KG1 (cell line): ENCODE measurements at places on chromosomes 16 and 17.

GRCh38 chr16:3264137-3265036, 8.0 kb upstream of the MEFV start:
- peak; percentile 97 for DNase-seq

DNA sequence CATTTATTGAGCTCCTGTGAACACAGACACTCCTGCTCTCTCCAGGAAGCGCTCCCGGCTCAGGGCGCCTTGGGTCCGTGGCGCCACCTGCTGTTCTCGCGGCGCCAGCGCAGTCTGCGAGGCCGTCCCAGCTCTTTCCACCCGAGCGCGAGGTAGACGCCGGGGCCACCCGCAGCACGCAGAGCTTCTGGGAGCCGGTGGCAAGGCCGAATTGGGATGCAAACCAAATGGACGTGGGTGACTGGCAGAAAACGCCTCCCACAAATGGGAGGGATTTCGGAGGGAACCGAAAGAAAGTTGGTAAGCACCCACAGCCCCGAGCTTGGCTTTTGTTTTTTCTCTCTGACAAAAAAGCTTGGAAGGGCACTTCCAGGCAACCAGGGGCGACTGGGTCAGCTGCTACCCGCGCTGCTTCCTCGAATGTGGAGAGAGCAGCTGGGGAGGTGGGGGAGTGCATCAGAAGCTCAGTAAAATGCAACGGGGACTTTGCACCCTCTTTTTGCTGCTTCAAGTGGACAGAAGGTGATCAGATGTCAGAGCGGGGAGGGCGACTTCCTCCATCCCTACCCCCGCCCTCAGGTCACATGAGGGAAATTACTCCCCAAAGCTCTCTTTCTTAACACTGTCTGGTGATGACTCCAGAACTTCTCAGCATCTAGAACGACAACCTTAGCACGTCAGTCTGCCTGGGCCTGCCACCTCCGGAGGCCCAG, 13.5 kb upstream of the N4BP1 start:
- DNase-seq: peak; percentile 49

DNA sequence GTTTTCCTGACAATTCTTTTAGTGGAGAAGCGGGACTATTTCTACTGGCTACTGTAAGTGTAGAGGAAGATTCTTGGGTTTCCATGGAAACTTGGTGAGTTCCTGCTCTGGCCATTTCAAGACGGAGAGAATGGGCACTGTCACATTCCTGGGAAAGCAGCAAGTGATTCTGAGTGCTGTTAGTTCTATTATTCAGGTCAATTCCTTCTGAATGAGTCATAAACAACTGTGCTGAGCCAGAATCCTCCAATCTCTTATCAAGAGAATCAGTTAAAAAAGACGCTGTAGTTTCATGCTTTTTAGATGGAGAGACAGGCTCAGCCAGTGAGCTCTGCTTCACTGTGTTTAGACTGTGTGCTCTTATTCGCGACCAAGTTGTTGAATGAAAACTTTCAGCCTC, 19.6 kb downstream of the AKAP10 start:
- DNase-seq: no peak

- DNase-seq: no peak
These were observed 232.1 kb downstream of the CA10 start for GRCh38 chr17:51926448-51926847.

DNA sequence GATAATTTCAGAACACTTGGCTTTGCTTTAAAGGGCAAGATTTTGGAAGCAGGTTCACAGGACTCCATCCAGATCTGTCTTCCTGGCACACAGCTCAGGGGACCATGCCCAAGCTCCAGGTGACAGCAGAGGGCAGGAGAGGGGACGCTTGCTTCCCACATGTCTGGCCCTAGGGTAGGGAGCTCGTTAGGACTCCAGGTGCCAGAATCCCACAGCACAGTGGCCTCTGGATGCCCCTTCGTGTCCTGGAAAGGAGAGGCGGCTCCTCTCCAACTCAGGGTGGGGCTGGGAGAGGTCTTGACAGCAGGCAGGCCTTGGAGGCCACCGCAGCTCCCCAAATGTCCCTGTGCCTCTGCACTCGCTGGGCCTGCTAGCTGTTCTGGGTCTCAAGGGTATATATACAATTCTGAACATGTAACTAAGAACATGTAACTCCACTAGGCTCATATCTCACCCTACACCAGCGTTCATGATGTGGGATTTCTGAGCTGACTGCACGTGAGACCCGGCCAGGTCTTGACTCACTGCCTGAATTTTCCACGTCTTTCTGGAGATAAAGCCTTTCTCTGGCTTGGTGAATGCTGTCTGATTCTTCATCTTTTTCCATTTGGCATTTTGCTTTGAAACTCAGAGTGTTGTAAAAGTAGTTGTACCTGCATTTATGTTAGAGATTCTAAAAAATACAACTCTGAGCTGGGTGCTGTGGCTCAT, 52.8 kb downstream of the MARCHF10 start:
- DNase-seq: no peak

DNA sequence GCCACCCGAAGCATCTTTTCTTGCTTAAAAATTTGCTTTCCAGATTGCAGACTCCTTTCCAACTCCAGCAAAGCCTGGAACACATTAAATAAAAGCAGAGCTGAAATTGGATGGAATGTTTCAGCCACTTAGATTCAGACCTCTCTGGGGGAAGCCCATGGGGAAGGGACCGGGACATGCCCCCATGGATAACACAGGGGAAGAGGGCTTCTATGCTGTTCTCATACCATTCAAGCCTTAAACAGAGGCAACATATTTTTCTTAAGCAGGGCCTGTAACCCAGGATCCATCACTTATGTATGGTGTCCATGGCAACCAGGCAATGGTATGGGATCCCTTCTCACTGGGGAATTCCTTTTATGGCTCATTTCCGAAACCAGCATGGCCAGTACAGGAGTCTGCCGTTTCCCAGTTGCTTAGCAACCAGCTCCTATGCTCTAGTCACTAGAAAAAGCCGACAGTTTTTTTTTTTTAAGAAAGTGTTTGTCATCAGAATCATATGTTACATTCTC, 62.0 kb upstream of the MARCHF10 start:
- DNase-seq: no peak

DNA sequence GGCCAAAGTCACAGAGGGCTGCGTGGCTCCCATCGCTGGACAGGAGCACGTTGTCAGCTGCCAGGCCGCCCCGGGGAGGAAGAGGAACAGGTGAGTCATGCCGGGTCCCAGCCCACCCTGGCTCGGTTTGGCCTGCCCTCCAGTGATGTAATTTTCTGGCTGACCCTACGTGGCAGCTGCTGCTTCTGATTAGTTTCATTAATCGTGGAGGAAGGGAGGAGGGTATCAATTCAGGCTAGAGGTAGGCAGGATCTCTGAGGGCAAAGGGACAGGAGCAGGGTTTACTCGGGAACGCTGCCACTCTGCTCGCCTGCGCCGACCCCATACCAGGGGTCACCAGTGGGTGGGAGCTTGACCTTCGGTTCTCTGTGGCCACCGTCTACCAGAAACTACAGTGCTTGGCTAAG, 11.7 kb upstream of the SPATA32 start:
- no peak for DNase-seq

GRCh38 chr16:4500272-4500671, 24.1 kb downstream of the HMOX2 start:
- DNase-seq: no peak

GRCh38 chr16:49940464-49941224, 84.4 kb upstream of the CNEP1R1 start:
- no peak for DNase-seq

- DNase-seq: peak; percentile 25
These were observed 20.6 kb downstream of the MAP3K14 start for GRCh38 chr17:45296003-45296832.

DNA sequence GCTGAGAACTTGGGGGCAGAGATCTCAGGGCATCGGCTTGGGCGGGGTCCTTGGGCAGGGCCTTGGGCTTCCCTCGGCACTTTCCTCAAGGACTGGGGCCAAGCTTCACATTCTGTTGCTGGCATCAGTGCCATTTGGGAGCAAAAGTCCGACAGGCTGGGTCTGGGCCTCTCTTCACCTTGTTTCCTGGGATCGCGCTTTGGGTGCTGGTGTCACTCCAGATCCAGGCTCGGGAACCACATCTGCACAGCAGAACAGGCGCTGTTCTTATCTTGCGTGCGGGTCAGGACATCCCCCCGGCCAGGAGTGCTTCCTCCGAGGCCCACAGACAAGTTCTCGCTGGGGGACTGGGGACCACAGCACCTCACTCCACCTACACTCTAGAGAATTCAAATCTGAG, 31.1 kb upstream of the CDH15 start:
- DNase-seq: no peak

DNA sequence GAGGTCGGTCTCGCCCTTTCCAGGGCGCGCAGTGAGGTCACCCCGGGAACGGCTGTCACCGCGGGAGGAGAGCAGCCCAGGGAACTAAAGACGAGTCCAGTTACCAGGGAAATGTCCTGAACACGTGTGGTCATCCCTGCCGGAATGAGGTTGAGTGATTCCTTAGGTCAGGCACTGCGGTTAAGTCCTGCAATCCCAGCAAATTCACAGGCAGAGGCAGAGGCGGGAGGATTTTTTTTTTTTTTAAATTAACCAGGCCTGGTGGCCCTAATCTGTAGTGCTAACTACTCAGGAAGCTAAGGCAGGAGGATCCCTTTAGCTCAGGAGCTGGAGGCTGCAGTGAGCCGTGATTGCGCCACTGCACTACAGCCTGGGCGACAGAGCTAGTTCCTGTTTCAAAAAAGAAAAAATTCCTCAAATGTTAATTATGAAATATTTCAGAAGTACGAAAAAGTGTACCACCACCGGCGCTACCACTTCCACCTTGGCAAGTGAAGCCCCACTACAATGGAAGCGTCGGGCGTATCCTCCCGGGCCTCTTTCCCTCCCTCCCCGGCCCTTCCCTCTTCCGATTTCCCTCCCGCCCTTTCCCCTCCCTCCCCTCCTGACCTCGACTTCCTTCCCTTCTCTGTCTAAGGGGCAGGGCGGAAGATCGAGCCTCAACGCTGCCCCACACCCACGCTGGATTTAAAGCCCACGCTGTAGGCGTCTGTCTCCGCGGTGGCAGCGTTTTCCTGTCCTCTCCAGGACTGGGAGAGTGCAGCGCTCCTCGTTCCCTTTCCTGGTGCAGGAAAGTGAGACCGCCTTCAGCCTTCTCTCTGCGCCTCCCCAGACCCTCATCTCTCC, 27.3 kb downstream of the SLFN11 start:
- DNase-seq: peak; percentile 57

DNA sequence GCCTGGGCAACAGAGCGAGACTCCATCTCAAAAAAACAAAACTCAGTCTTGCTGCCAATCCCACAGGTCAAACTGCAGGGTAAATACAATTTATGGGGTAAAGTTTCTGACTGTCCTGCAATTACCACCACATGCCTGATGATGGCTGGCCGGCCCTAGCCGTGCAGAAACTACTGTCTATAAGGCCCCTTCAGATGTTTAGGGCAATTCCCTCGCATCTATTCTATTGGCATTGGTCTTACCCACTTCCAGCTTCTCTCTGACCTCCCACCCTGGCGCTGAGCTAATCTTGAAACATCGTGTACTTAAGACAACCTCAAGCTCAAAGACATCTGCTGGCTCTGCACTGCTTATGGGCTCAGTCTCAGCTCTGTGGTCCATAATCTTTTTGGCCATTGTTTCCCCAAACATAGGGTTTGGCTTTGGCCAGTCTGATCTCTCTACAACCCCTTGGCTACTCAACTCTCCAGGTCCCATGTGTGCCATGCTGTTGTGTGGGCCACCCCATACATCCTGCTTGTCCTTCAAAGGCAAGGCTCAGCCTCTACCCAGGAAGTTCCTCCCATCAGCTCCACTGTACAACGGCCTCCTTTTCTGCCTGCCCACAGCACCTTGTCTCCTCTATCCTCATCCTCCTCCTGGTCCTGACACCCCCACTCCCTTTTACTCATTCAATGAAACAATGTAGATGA, 16.6 kb downstream of the MAP3K14 start:
- no peak for DNase-seq

GRCh38 chr17:53133876-53134275, 688.9 kb upstream of the KIF2B start:
- DNase-seq: no peak

DNA sequence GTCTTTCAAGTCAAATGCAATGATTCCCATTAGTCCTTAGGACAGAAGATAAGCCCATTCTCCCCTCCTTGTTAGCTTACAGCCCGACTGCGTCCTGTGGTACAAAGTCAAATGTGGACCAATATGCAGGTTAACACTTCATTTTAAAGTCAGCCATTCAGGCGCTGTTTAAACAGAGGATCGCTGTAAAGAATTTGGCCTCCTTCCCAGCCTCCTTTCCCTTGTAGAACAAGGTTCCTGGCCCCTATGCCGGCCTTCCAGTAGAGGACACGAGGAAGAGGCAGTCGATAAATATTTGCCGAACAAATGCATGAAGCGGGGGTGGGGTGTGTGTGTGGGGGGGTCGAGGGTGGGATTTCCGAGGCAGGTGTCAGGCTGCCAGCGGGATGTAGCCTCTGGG, 4.3 kb downstream of the SDK2 start:
- DNase-seq: no peak

DNA sequence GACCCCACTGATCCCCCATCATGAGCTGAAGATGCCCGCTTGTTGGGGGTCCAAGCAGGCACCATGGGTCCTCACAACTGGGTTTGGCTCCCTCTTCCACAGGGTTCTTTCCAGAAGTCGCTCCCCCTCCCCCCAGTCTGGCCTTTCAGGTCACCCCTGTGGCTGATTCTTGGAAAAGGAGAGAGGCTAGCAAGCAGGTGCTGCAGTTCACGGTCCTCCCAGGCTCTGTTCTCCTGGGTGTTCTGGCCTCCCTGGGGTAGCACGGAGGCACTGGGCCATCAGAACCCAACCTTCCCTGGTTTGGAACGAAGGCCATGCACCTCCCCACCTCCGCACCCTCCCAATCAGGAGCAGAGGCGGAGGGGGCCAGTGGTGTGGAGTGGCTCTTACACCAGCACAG, 18.9 kb downstream of the CACNA1G start:
- no peak for DNase-seq

- no peak for DNase-seq
These were observed 6.1 kb upstream of the KRTAP2-4 start for GRCh38 chr17:41071606-41072360.

- DNase-seq: no peak
These were observed 250.7 kb downstream of the NTN1 start for GRCh38 chr17:9271989-9272388.
